Stomach (tissue), 19 donors: ENCODE measurements at places on chromosomes 4 and X. TPM values are rescaled to one million over a fixed set of nuclear protein-coding genes. Genes with fewer than 3 reads are reported as not detected.

- H3K27me3 ChIP-seq: no peaks in the 10 kb centered on the region
- no peak overlapping the region for H3K4me3 ChIP-seq
- no peaks in the 10 kb centered on the region for H3K36me3 ChIP-seq
- no peak for DNase-seq
Measured at GRCh38 chr4:55754754-55755350, 64.7 kb upstream of the EXOC1L start.

The DCX gene
- total RNA-seq: not detected

GRCh38 chr4:3531318-3531878 lies 824 bp downstream of the LRPAP1 start:
- peak overlapping the region; percentile 81 for H3K27ac ChIP-seq
- DNase-seq: no peak
- peaks cover 25% of the 10 kb centered on the region for H3K4me1 ChIP-seq
- H3K4me3 ChIP-seq: peak overlapping the region; percentile 76
- no peaks in the 10 kb centered on the region for H3K27me3 ChIP-seq
- H3K36me3 ChIP-seq: peaks cover 34% of the 10 kb centered on the region

- H3K4me1 ChIP-seq: no peaks in the 10 kb centered on the region
- no peak overlapping the region for H3K4me3 ChIP-seq
- no peak overlapping the region for H3K27ac ChIP-seq
- H3K27me3 ChIP-seq: no peaks in the 10 kb centered on the region
Measured at GRCh38 chr4:16329125-16329796, 103.0 kb upstream of the TAPT1 start.

GRCh38 chr4:87103691-87104187 lies 116.7 kb downstream of the KLHL8 start:
- no peaks in the 10 kb centered on the region for H3K27me3 ChIP-seq
- no peak overlapping the region for H3K4me3 ChIP-seq
- DNase-seq: peak; percentile 76
- H3K36me3 ChIP-seq: peaks cover 7% of the 10 kb centered on the region
- peaks cover 17% of the 10 kb centered on the region for H3K4me1 ChIP-seq
- H3K27ac ChIP-seq: peak overlapping the region; percentile 8

The PABPC1L2B gene
- not detected for total RNA-seq
